ENCODE measurements at places on chromosomes 6 and 20. TPM values are rescaled to one million over a fixed set of nuclear protein-coding genes. Genes with fewer than 3 reads are reported as not detected.

- peak; percentile 63 for DNase-seq
Measured at GRCh38 chr20:49219924-49220831, 962 bp downstream of the DDX27 start.

DNA sequence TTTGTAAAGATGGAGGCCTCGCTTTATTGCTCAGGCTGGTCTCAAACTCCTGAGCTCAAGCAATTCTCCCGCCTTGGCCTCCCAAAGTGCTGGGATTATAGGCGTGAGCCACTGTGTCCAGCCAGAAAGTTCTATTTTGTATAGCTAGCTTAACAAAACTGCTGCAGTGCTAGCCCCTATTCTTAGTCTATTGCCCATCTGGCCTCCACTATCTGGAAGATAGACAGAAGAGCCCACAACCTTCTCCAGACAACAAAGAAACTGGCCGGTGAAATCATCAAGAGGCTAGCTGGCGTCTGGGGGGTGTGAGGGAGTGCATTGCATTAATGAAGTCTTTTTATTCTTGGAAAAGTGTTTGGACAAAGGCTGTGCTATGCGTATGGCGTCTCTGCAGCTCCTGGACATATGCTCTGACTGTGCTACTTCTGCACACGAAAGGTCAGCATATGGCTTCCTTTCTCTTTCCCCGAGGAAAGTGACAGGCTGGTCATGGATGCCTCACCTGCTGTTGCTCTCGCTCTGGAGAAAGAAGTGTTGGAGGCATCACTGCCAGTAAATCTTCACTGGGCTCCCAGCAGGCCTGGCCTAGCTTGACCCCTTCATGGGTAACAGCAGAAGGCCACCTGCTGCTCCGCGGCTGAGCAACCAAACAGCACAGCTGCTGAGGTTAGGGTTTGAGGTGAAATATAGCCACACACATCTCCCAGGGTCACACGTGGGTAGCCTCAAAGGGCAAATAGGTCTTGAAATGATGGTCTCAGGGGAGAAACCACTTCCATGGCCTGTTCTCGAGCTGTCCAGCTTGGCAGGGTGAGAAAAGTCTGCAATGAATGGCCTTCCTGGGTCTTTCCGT is 95.1 kb upstream of the IYD start:
- no peak for DNase-seq

Gene ARMH2
- 0.30 TPM for total RNA-seq

- peak; percentile 86 for DNase-seq
Measured at GRCh38 chr20:21548390-21549035, 34.6 kb upstream of the NKX2-2 start.

- DNase-seq, result peak; percentile 86
Measured at GRCh38 chr20:46021361-46022359, 7.4 kb upstream of the SLC12A5 start.

DNA sequence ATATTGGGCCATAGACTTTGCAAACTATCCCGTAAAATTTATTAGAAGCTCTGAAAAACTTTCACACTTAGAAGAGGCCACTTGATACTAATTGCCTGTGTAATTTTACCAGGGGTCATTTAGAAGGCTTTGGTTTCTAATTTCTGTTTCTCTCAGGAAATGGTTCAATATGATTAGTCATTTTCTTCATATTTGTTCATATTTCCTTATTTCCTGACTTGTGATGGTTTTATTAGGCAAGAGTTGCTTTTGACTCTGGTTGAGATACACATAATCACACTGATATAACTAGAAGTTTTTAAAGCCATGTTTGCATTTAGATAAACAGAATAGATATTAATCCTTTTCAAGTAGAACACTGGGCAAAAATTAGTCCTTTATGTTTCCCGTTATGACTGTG is 11.8 kb upstream of the HBS1L start:
- no peak for DNase-seq

DNA sequence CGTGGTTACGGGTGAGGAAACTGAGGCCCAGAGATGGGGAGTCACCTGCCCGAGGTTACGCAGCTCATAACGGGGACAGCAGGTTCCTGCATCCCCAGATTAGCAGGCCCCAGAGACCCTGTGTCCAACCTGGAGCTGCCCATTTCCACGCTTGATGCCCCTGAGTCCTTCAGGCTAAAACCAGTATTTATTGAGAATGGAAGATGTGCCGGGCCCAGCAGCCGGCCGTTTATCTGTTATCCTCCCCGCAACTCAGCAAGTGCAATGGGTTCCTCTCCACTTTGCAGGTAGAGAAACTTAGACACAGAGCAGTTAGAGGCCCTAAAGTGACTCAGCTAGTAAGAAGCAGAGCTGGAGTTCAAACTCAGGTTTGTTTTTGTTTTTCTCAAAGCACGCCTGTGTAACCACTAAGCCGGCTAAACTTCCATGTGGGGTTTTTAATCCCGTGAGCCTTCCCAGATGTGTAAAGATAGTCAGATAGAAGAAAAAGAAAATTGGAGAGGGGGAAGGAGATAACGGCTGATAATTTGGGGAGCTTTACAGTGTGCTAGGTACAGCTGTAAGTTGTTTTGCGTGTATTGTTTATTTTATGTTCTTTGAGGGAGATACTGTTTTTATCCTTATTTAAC is 775 bp downstream of the PFDN4 start:
- DNase-seq, result no peak

Gene MYB
- total RNA-seq, result 44.2 TPM
